ENCODE measurements at places on chromosomes 4 and X.
A peak's percentile ranks its signal among the peaks of the same experiment; 100 is the strongest.

- no peak for DNase-seq
These were observed 14.4 kb downstream of the ADRA2C start for GRCh38 chr4:3780347-3781171.

DNA sequence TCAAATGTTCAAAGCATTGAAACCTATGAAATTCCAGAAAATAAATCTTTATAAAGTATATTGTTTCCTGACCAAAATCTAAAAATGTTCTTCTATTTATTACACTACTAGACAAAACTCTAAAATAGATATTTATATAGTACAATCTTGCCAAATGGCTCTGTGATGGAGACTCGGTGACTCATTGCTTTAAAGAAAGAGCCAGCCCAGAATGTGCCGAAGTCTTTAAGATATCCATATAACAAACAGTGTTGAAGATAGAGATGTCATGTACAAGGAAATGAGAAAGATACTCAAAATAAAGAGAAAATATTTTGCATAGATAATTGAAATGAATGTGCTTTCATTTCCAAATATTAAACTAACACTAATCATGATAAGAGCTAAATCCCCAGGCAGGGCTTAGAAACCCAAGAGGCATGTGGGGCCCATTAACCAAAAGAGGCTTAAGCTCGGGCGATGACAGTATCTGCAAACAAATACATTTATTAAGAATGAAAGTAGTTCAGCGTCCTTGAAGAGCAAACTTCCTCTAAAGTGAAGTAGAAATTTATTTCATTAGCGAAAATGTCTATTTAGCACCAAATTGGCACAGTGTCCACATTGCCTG lies 102.1 kb upstream of the FAM9B start:
- no peak for DNase-seq

DNA sequence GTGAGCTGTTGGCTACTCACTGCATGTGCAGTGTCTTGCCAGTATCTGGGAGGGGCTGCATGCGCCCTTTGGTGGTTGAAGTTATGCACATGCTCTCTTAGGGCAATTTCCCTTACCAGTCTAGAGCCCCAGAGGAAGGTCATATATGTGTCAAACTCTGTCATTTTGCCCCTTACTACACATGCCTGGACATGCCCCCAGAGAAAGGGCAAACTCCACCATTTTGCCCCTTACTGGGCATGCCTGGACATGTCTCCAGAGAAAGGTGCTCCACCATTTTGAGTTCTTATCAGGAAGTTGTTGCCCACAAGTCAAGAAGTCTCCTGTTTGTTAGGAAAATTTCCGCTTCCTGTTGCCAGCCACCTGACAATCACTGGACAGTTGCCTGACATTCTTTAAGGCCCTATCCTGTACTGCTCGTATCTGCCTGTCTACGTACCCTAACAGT lies 56.4 kb upstream of the PLAC8 start:
- DNase-seq, result peak; percentile 30

DNA sequence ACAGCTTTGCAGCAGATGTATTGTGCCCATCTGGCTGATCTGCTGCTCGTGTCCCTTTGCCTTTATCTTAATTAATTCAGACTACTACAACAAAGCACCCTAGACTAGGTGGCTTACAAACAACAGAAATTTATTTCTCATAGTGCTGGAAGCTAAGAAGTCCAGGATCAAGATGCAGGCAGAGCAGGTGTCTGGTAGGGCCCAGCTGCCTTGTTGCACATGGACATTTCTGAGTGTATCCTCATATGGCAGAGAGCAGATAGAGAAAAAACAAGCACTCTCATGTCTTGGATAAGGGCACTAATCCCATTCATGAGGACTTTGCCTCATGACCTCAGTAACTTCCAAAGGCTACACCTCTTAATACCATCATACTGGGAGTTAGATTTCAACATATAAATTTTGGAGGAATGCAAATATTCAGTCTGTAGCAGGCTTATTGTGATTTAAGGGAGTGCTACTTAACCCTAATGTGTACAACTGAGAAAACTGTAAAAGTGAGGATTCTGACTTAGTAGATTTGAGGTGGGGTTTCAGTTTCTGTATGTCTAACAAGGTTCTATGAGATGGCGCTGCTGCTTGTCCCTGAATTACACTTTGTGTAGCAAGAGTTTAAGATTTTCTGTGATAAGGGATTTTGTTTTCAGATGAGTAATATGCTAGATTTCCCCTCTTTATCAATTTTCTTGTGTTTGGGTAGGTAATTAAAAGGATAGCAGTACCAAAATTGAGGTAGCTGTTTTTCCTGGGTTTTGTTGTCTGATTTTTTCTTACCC lies 473.2 kb upstream of the TECRL start:
- DNase-seq, result no peak

DNA sequence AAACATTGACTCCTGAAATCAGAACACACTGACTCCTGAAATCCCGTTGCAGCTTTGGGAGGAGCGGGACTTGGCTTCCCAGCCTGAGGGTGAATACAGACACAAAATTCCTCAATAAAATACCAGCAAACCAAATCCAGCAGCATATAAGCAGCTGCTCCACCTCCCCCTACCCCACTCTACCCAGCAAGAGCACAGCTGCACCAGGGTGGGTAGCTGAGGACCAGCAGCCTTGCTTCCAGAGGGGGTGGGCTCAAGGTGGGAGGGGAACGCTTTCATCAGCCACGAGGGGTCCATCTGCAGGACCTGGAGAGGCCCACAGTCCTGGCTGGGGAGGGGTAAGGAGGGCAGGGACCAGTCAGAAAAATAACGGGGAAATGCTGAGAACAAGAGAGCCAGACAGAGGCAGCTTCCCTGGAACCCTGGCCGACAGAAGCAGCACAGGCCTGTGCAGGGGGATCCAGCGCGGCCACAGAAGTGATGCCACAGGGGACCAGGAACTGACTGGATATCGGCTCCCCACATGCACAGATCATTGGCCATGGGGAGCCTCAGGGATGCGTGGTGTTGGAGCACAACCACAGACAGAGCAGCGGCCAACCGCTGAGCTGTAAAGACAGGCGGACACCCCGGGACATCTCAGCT lies 49.8 kb downstream of the FGFRL1 start:
- no peak for DNase-seq

- DNase-seq, result no peak
These were observed 30.4 kb downstream of the KIT start for GRCh38 chr4:54687887-54688841.

GRCh38 chrX:132086672-132087071 lies 41.1 kb downstream of the FRMD7 start:
- DNase-seq, result peak; percentile 38

DNA sequence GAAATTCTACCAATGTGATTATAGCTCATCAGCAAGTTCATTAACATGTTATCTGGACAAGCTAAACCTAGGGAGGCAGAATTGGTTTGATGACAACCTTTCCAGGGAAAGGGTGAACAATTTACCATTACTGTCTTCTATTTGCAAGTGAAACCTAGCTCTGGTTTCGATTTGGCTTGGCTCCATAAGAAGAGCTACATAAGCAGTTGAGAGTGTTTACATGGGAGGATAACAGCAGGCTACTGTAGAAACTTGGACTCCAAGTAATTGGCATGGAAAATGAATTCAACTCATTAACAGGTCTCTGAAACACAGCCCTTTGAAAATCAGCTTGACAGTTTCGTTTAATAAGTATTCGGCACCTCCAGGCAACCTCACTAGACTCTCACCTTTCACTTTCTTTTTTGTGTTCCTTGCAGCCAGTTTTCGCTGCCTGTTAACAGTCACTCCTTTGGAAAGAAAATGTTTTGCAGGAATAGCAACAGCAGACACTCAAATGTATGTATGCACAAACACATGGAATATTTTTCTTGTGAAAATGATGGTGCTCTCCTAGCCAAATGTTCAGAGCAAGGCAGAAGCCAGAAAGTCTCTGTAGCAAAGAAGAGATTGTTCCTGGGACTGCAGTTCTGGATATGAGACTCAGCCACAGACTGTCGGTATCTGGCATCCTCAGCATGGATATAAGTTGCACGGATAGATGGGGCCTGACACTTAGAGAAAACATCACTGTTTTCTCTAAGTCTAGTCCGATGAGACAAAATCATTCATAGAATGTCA lies 27.5 kb downstream of the POU3F4 start:
- no peak for DNase-seq

DNA sequence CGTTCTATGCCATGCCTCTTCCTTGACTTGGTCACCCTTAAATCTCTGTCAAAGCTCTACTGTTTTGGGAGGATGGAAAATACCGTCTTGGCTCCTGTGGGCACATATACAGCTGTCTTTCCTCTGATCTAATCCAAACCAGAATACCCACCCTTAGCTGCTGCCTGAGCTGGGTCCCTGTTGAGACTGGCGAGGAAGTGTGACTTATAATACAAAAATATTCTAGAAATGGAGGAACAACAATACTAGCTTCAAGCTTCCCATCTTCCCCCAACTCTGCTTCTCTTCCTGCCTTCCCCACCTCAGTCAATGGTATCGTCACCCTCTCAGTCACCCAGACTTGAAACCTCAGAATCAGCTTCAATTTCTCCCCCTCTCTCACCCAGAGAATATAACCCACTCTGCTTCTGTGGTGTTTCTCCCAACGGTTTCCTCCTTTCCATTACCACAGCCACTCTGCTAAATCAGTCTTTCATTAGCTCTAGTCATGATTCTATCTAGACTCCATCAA lies 599 bp upstream of the IL2RG start:
- no peak for DNase-seq

GRCh38 chrX:16239211-16239610 lies 71.9 kb downstream of the MAGEB17 start:
- peak; percentile 76 for DNase-seq

DNA sequence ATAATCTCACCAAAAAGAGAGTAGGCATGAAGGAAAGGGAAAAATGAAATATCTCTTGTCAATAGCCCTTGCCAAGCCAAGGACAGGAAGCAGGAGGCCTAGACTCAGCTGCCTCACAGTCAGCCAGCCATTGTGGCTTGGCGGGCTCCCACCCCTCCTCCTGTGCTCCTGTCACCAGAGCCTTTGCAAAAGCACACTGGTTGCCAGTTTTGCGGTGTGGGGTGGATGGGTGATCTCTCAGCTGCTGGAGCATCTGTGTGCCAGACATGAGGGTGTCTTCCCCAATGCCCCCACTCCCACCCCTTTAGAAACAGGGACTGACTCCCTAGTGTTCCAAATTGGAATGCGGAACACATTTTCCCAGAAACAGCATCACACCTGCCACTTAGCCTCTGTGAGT lies 26.1 kb downstream of the ARHGEF6 start:
- no peak for DNase-seq

DNA sequence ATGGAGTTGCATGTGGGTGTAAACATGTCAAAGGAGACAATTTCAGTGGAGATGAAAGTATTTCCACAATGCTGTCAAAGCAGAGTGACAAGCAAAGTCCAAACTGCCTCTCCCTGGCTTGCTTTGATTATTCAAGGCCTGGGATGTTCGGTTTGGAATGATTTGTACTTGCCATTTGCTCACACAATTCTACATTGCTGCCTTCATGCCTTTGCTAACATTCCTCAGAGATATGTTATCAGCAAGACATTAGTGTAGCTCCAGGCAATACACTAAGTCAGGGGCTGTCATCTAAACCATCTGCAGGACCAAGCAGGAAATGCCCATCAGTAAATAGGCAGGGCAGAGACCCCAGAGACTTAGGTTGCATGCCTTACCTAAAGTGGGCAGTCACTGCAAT lies 79.6 kb upstream of the C1QTNF7 start:
- DNase-seq, result peak; percentile 44

DNA sequence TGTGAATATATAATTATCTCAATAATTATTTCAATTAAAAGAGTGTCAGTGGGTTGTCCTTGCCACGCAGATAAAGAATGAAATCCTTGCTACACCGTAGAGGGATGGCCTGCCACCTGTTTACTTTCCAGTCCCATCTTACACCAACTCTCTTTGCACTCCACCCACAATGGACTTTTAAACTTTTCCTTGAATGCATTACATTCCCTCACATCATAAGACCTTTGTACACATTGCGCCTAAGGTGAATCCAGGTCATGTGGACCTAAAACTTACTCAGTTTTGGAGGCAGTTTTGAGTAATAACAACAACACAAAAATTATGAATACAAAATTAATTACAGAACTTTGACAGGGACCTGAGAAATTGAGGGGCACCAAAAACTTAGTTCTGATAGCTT lies 78.7 kb upstream of the PDE5A start:
- no peak for DNase-seq

- no peak for DNase-seq
These were observed 12.1 kb downstream of the ASB5 start for GRCh38 chr4:176256921-176257320.

GRCh38 chrX:65821721-65822496 lies 154.5 kb downstream of the MSN start:
- no peak for DNase-seq
